ENCODE measurements at places on chromosomes 16 and 17.

- no peak for DNase-seq
Measured at GRCh38 chr17:76940738-76941350, 72.6 kb downstream of the MGAT5B start.

DNA sequence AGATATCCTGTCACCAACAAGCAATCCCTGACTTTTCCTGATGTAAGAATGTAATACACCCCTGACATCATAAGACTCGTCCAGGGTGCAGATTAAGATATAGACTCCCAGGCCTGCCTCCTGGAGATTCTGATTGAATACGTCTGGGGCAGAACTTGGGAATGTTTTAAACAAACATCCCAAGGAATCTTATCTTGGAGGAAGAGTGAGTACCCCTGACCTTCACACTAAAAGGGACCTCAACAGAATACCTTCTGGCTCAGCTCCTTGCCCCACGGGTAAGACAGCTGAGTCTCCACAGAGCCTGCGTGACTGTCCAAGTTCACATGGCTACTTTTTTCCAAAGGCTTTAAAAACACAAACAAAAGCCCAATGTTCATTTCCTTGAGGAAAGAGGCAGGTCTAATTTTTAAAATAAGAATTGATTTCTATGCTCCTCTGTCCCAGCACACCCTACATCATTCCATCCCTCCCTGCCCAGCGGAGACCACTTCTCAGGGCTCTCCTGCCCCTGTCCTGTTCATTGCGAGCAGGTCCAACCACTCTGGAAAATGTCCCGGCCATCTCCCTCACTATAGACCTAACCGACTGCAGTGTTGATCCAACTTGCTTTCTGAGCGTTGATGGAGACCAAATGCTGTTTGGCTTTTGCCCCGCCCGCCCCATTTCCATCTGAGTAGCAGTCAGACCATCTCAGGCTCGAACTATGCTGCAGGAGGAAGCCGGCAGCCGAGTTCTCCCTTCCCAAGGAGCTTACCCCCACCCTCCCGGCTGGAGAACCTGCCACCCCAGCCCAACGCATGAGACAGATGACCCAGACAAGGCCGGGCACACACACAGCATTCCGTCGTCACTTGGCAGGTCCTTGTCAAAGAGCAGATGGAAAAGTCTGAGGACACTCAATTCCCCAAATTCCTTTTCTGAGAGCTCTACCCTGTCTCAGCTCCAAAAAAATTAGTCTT, 44.1 kb upstream of the MYH10 start:
- DNase-seq = no peak

DNA sequence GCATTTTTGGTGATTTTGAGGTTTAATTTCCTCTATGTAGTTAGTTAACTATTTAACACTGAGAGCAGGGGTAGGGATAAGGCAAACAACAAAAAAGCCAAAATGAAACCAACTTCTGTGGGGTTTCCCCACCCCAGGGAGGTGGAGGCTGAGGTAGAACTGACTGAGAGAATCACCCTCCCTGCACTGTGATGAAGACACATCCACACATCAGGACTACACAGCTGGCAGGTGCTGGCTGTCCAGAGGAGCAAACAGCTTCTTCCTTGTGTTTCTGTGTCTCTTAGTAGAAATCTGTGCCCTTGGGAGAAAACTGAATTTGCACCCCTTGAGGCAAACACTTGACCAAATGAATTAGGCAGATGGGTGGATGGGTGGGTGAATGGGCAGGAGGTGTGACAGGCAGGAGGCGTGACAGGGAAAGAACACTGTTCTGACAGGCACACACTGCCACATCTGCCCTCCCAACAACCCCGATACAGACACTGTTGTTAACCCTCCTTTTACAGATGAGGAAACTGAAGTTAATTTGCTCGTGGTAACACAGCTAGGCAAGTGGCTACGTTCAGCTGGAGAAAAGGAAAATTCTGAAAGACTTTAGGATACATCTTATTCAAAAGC, 62.9 kb upstream of the AMZ2 start:
- no peak for DNase-seq

DNA sequence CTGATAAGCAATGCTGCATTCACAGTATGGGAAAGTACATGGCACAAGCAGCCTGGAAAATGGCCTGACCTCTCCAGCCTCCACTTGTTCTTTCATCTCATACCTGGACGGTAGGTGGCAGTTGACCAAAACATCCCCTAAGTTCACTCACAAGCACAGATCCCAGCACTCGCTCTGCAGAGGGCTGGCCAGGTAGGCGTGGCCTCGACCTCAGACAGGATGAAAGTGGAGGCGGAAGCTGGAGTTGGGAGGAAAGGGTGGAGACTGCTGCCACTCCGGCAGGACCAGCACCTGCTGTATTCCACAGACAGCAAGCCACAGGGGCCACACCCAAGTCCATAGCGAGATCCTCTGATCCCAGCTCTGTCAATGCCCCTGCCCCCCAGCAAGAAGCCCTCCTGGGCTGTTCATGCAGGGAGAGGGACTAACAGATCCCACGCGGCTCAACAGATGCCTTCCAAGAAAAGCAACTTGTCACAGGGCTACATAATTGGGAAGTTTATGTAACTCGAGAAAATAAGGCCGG, 31.3 kb downstream of the ZCCHC14 start:
- DNase-seq = no peak

- DNase-seq = no peak
Measured at GRCh38 chr16:49158029-49158642, 123.5 kb downstream of the CBLN1 start.

- no peak for DNase-seq
Measured at GRCh38 chr17:75152922-75153779, 1.2 kb downstream of the JPT1 start.

- DNase-seq = no peak
Measured at GRCh38 chr16:22847100-22847499, 33.1 kb downstream of the HS3ST2 start.

- DNase-seq = no peak
Measured at GRCh38 chr17:38343608-38344419, at the start of gene GPR179. Gene GPR179, minus strand, starts transcription at chr17:38343956. Its CDS starts 167 bp downstream, at chr17:38343789.

GRCh38 chr17:13575922-13576419, 25.8 kb downstream of the HS3ST3A1 start:
- no peak for DNase-seq

DNA sequence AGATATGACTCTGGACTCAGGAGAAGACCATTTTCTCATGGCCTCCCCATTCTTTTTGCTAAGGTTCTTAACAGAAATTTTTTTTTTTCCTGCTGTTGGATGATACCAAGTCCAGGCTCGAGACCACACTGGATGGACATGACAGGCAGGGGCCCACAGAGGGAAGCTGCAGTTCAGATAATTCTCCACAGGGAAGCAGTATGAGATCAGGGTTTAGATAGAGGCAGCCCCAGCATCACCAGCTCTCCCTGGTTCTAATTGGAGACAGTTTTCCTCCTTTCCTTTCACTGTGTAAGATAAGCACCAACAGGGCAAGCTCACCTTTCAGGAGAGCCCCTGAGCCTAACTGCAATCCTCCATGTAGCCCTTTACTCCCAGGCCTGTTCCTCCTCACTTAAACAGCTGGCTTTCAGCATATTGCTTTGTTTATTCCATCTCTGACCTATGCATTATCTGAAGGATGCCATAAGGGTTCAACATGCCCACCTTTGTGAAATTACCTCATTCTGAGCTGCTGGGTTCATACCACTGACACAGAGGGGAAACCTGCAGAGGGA, 108.1 kb downstream of the SNX11 start:
- no peak for DNase-seq

DNA sequence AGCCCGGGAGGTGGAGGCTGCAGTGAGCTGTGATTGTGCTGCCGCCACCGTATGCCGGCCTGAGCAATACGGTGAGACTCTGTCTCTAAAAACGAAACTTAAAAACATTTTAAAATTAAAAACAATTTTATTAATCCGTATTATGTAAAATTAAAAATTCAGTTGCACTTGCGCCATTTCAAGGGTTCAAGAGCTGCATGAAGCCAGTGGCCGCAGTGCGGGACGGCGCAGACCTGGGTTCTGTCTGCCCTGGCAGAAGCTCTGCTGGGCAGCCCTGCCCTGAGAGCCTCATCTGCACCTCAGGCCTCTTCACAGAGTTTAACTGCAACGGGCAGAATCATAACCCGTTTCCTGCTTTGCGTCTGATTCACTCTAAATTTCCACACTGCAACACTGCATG, 31.7 kb downstream of the TBC1D16 start:
- DNase-seq = no peak

DNA sequence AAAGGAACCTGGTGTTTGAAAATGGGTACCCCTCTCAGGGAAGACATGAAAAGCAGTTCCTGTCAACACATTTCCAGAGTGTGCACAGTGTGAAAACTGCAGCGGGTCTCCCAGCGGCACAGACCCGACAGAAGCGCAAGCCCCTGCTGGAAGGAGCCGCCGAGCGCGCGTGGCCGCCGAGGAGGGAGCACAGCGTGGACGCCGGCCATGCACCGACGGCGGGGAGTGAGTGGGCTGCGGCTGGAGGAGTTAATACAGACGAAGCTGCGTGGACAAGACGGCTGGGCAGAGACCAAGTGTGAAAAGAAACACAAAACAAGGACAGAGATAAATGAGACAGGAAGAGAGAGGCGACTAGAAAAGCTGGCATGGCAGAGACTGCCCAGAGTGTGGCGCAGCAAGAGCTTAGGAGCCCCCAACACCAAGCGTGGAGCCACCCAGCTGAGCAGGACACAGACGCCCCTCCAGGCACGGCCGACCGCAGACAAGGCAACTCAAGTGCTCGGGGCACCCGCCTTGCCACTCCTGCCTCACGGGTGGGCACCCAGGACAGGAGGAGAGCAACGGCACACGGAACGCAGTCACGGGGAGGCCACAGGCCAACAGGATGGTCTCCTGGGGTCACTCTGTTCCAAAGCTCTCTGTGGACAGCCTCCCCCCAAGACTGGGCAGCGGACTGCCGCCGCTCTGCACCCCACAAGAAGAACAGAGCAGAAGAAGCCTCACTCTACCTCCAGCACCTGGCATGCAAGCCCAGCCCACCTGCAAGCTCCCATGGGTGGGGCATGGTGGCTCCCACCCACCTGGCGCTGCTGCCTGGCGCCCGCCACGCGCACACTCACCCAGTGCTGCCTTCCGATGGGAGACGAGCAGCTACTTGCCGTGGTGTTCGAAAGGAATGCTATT, 16.5 kb downstream of the SLC16A3 start:
- no peak for DNase-seq

DNA sequence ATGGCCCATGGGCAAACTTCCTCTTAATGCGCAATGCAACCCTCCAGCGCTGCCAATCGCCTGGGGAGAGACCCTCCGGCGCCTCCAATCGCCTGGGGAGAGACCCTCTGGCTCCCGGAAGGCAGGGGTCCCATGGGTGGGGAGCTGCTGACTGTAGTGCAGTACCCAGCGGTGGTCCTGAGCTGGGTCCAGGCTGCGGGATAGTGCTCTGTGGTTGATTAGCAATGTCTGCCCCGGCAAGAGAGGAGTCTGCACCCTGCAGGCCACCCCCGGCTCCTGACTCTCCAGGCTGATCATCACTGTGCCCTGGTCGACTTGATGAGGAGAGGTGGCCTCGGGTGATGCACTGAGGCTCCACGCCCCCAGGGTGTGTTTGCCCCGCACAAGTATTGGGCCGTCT, 44.6 kb upstream of the ZNF469 start:
- no peak for DNase-seq

DNA sequence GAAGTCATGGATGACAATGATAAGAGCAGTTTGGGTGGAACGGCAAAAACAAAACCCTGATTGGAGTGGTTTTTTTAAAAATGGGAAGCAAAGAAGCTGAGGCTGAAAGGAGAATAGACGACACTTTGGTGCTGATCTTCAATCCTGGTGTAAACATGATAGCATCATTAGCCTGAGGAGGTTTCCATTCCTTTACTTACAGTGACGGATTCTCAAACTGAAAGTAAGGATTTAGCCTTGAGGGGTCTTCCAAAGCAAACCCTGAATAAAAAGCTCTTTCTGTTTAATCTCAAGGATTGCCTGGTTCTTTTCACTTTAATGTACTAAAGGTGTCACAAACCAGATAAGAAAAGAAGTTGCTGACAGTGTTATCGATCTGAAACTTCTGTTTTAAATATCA, 69.3 kb downstream of the KCNJ2 start:
- no peak for DNase-seq

GRCh38 chr17:80105762-80106161, 4.4 kb downstream of the GAA start:
- no peak for DNase-seq

DNA sequence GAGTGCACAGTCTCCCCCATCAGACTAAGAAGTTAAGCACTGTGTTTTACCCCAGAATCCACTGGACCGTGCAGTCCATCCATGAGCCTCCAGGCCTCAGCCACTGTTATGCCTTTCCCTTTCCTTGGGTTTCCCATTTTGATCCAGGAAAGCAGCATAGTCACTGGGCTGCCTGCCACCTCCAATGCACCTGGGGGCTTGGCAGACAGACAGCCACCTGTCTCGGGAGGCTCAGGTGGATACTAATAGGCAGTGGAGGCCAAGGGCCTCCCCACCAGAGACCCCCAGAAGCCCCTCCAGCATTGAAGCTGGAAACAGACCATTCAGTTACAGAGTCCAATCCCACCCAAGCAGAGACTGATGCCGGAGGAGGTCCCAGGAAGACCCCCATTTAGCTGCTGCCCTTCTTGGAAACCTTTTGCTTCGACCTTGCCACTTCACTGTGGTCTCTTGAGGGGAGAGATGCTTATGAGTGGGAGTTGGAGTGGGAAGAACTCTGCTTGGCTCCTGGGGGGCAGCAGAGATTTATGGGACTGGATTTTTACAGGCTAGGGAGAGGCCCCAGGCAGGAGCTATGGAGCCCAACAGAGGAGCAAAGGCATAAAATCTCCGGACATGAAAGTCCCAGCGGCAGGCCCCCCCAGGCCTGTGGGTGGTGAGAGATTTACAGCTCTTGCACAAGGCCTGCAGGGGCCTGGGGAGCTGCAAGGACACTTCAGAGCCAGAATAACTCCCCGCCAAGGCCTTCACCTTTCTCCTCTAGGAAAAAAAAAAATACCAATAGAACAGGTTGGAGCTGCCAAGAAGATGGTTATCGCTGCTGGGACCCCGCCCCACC, 12.2 kb upstream of the SP2 start:
- DNase-seq = no peak

DNA sequence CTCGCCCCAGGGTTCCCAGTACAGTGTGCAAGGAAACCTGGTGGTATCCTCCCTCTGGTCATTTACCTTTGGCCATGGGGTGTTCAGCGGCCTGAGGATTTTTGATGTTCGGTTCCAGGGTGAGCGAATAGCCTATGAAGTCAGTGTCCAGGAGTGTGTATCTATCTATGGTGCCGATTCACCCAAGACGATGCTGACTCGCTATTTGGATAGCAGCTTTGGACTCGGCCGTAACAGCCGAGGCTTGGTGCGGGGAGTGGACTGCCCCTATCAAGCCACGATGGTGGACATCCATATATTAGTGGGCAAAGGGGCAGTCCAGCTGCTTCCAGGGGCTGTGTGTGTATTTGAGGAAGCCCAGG, 1.2 kb downstream of the AOC2 start:
- no peak for DNase-seq

DNA sequence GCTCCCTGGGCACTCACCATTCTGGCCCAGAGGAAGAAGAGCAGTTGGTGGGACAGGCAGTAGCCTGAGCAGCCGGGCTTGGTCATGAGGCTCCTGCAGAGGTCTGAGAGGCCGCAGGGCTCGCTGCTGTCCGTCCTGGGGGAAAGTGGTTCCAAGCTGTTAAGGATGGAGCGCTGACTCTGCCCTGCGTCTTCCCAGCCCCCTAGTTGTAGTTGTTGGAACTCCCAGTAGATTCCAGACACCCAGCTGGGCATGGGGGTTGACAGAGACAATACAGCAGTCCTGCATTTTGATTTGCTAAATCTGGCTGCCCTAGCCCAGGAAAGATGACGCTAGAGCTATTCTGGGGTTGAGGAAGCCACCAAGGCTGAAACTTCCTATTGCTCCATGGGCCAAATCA, 7.3 kb downstream of the C16orf89 start:
- no peak for DNase-seq

Measured in C1 segment of cervical spinal cord (tissue), 14 donors.